ENCODE measurements at places on chromosomes 7 and 10.

GRCh38 chr7:53302496-53303246, 267.2 kb downstream of the POM121L12 start:
- DNase-seq: no peak

DNA sequence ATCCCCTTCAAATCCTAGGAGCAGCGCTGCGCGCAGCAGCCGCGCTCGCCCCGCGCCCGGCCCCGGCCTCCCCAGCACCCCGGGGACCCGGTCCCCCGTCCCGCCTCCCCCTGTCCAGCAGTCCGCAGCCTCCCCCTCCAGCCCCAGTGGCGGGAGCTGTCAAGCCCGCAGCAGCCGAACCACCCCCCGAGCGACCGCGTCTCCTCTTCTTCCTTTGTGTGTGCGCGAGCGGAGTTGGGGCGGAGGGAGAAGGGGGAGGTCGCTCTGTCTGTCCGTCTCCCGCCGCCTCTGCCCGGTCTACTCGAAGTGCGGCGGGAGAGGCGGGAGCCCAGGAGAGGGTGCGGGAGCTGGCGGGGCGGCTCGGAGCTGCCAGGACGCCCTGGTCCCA, 375 bp upstream of the CHN2 start:
- no peak for DNase-seq

GRCh38 chr10:95792211-95792780, 36.3 kb downstream of the ENTPD1 start:
- DNase-seq: no peak

GRCh38 chr10:118983263-118983662, 46.3 kb upstream of the NANOS1 start:
- DNase-seq: peak; percentile 41

DNA sequence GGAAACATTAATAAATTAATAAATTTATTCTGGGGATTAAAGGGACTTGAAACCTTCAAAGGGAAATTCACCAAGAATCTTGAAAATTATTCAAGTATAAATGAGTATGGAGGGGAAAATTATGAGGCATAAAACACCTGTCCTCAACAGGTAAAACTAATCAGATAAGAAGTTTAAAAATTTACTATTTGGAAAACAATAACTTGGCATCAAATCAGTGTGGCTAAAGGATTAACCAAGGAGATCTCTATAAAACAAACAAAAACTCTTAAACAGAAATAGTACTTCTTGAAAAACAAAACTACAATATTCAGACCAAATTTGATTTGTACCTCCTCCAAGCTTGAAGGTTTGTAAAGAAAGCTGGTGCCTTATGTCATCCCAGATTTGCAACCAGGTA, 66.4 kb upstream of the ZNF804B start:
- no peak for DNase-seq

DNA sequence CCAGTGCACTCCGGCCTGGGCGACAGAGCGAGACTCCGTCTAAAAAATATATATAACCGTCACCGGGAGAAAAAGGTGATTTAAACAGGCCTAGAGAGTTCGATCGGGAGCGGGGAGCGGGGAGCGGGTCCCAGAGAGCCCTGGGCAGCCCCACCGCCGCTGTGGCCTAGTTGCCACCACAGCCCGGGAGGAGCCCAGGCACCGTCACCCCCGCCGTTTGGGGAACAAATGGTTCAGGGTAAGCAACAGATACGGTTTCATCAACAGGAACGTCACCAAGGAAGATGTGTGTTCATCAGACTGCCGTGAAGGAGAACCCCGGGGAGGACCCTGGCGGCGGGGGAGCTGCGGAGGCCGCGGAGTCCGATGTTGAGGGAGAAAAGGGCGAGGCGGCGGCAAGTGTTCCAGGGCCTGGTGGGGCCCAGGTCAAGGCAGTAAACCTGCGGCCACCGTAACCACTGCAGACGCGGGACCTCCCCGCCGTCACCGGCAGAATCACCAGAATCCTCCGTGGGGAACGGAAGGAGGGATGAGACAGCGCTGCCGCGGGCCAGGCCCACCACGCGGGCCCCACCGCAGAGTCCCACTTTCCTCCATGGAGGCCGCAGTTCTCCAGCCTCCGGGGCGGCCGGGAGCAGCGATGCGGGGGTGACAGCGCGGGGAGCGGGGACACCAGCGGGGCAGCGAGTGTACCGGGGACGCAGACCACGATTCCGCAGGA, 103.4 kb downstream of the GALNT11 start:
- no peak for DNase-seq

DNA sequence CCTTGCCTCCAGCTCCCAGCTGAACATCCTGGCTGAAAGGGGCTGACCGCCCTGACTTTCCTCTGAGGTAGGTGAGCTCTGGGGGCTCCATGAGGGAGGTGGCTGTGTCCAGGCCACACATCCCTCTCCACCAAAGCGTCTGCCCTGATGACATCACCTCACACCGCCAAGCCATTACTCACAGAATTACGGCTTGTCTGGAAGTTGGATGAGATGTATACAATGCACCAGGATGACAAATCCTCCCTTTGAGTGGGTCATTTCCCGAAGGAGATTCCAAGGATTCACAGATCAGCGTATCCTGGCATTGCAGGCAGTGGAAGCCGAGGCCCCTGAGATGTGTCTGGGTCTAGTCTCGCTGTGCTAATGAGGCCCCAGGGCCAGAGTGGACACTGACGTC, 15.1 kb upstream of the RET start:
- DNase-seq: no peak

DNA sequence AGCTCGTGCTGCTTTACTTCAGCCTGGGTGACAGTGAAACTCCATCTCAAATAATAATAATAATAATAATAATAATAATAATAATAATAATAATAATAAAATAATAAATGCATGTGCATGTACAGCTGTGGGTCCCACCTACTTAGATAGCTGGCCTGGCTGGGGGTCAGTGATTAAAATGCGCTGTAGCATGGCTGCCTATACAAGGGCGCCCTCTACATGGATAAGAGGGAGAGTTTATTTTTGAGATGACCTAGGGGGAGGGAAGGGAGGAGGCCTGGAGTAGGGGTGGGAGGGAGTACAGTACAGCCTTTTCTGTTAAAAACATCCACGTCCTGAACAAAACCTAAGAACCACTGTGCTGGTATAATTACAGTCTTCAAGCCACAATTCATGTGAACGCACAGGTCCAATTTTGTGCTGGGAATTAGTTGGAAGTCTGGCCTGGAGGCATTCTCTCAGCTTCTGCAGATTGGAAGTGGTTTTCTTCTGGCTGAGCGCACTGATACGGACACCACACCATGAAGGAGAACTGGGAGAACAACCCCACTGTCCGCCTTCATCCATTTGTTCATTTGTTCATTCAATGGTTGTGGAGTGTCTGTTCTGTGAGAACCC, 146.5 kb downstream of the TMEM178B start:
- no peak for DNase-seq

DNA sequence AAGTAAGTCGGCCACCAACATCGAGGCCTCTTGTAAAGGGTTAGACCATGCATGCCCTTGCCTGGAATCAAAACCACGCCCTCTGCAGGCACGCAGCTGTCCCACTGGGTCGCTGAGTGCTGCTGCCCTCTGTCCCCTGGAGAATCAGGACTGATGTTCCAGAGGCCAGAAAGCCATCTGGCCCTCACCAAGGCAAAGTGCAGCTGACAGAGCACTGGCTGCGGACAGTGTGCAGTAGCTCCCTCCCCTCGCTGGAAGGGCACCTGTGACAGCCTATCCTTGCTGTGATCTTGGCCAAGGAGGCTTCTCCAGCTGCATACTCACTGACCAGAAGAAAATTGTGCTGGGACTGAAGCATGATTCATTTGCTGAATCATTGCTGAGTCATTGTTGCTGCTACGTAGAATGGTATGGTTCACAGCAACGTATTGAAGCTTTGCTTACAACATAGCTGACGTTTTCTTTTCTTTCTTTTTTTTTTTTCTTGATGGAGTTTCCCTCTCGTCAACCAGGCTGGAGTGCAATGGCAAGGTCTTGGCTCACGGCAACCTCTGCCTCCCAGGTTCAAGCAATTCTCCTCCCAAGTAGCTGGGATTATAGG, 30.4 kb downstream of the DDC start:
- peak; percentile 8 for DNase-seq

DNA sequence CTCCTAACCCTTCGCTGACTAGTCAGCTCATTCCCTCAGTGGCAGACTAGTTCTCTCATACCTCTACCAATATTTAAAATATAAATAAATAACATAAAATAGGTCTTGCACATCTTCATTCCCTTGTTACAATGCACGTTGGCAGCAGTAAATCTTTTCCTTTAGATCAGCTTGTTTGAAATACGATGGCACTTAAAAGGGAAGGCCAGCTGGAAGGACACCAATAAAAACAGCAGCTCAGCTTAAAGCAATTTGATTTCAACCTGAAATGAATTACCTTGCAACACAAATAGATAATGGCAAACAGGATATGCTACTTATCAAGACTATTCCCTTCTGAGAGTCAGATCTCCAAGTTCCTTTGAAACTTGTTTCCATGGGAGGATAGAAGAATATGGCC, 321.8 kb downstream of the GFRA1 start:
- DNase-seq: no peak

DNA sequence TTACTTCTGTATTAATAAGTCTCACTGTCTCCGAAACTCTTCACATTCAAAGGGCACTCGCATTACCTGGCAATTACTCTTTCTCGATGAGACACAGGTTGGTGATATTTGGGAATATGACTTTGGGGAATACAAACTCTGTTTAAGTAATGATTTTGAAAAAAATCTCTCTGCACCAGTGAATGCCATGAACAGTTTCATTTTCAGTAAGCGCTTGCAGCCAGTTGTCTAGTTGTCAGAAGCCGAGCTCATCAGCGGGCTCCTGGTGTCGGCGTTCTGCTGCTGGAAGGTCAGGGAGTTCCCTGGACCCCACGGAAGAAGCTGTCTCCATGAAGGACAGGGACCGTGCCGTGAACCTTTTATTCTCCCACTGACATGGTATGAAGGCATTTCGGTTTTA, 57.7 kb downstream of the PTPRE start:
- no peak for DNase-seq

- DNase-seq: no peak
Measured at GRCh38 chr10:60206735-60207134, 182.9 kb downstream of the ANK3 start.

DNA sequence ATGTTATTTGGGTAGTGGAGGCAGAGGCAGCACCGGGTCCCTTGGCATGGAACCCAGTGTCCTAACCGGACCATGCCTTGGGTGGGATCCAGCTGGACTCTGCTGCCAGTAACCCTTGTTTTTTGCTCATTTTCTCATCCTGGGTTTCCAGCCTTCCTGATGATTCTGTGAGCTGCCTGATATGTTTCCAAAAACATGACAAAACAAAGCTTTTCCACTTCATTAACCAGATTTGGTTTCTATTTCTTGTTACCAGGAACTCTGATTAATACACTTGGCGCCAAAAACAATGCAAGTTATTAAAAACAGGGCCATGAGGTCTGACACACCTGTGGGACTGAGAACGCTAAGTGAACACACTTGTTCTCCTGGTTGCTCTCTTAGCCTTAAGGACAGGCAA, 32.8 kb upstream of the DLG5 start:
- no peak for DNase-seq

GRCh38 chr7:103447073-103447960, 1.3 kb upstream of the SLC26A5 start:
- DNase-seq: no peak

GRCh38 chr7:112080978-112081377, 125.2 kb downstream of the DOCK4 start:
- DNase-seq: no peak

DNA sequence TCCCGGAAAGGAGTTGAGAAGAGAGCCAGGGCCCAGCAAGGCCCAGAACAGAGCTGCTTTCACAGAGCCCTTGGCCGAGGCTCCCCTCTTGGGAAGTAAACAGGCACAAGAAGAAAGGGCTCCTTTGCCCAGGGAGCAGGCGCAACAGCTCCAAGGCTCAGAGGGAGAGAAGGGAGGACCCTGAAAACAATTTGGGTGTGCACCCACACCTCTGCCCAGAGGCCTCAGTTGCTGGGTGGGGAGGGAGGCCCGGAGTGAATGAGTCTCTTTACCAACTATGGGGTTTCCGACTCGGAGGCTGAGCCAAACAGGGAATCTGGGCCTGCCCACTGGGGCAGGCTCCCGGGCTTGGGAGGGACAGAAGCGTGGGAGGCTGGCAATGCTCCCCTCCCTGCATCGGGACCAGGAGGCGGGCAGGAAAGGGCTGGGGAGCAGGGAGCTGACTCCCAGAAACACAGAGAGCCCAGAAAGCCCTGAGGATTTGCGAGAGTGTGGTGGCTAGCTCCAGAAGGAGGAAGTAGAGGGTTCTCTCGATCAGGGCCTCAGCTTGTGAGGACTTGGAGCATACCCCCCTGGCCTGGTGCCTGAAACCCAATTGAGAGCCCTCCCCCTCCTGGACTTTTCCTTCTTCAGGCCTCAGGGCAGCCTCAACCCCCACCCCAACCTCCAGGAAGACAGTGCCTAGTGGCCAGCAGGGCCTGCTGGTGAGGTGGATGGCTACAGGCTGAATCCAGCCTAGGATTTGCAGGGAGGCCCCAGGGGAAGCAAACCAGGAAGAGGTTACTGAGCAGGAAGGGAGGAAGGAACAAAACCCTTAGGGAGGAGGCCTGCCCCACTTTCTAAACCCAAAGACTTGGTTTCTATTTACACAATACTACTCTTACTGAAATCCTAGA, 6.2 kb downstream of the C10orf105 start:
- DNase-seq: no peak

- DNase-seq: no peak
Measured at GRCh38 chr10:1507436-1507835, 229.9 kb downstream of the ADARB2 start.

GRCh38 chr7:47512481-47513176, 69.3 kb downstream of the TNS3 start:
- DNase-seq: no peak

GRCh38 chr7:16345979-16346958, 75.1 kb downstream of the CRPPA start:
- DNase-seq: no peak

- no peak for DNase-seq
Measured at GRCh38 chr7:27314111-27314510, 71.5 kb downstream of the EVX1 start.

DNA sequence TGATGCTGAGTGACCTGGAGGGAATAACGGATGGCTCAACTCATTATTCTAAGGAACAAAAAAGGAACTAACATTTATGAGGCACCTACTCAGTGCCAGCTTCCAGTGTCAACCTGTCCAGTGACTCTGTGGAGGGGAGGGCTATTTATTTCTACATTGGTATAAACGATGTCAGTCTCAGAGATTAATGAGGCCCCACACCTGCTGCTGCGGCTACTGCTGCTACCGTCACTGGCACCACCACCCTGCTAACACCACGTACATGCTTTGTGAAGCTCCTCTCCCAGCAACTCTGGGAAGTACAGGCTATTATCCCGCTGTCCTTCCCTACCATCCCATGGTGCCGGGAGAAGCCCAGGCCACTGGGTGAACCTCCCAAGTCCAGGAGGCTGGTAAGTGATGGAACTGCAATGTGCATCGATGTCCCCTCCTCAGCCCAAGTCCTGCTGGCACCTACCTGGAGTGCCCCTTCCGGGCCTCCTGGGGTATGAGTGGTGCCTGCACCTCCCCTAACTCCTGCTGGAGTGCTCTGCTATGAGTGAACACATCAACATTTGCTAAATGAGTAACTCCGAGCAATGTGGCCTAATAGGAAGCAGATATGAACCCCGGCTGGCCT, 101.5 kb downstream of the ARHGAP22 start:
- DNase-seq: no peak

All from NK-92 treated with Interleukin-12 subunit alpha and Interleukin-12 subunit beta, amount 100 ng/mL, for 24 hours (cell line).